NCI-H2081 (cell line): ENCODE measurements at places on chromosomes 16 and 17.
A peak's percentile ranks its signal among the peaks of the same experiment; 100 is the strongest.

GRCh38 chr16:87259431-87259830, 57.8 kb downstream of the C16orf95 start:
- DNase-seq = no peak

DNA sequence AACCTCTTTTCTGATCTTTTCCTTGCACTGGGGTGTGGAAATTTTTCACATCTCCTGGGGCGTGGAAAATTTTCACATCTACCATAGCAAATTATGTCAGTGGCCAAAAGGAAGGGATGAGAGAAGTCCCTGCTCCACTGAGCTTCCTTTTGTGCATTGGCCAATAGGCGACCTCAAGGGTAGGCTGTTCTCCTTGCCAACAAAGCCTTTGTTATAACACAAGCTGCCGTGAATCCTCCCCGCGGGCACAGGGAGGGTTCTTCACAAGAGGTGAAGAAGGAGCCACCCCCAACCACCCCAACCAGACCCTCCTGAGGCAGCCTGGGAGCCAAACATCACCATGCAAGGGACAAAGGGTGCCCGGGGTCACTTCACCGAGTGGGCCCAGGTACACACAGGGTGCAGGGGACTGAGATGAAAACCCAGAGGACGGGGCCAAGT, 6.5 kb downstream of the SLC5A11 start:
- no peak for DNase-seq

DNA sequence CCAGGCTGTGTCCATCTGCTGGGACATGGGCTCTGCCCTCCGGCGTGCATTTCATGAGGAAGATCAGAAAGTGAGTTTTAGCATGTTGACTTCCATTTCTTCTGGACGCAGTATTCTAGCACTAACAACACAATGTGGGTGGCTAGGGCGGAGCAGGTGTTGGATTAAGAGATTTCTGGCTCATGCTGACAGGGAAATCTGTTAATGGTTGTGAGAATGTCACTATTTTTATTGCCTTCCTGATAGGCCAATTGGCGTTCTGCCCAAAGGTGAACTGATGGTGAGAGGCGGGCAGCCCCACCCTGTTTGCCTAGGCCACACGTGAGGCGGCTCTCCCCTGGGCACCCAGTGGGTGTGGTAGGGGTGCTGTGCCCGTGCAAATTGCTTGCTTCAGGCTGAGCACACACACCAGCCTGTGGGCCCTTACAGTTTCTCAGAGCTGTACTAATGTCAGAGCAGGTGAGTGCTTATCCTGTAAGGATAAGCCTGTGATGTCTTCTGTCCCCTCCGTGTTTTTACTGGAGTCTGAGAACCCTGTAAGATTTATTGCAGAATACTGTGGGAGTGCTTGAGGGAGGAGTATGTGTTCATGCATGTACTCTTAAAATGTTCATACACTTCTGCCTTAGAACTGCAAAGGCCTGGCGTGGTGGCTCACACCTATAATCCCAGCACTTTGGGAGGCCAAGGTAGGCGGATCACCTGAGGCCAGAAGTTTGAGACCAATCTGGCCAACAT, 30.9 kb downstream of the PGS1 start:
- peak; percentile 92 for DNase-seq

GRCh38 chr17:63841350-63842172, 924 bp downstream of the SMARCD2 start:
- DNase-seq = no peak

DNA sequence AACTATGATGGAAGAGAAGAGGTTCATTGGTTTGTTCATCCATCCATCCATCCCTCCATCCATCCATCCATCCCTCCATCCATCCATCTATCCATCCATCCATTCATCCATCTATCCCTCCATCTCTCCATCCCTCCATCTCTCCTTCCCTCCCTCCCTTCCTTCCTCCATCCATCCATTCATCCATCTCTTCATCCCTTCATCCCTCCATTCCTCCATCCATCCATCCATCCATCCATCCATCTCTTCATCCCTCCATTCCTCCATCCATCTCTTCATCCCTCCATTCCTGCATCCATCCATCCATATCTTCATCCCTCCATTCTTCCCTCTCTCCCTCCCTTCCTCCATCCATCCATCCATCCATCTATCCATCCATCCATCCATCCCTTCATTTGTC, 10.0 kb upstream of the PPL start:
- no peak for DNase-seq

GRCh38 chr16:463071-463470, 37.6 kb downstream of the RAB11FIP3 start:
- no peak for DNase-seq

DNA sequence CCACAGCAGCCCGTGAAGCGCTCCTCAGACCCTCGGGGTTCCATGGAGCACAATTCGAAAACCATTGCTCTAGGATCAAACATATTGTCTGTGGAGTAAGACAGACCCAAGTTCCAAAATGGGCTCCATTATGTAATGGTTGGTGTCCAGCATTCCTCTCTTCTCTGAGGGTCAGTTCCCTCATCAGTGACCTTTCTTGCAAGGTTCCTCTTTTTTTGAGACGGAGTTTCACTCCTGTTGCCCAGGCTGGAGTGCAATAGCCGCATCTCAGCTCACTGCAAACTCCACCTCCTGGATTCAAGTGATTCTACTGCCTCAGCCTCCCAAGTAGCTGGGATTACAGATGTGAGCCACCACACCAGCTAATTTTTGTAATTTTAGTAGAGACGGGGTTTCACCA, 28.4 kb downstream of the PLXDC1 start:
- no peak for DNase-seq

GRCh38 chr17:31425282-31426040, 34.0 kb downstream of the RAB11FIP4 start:
- DNase-seq = peak; percentile 59

GRCh38 chr16:70455910-70456309, 1.5 kb downstream of the FCSK start:
- DNase-seq = no peak

DNA sequence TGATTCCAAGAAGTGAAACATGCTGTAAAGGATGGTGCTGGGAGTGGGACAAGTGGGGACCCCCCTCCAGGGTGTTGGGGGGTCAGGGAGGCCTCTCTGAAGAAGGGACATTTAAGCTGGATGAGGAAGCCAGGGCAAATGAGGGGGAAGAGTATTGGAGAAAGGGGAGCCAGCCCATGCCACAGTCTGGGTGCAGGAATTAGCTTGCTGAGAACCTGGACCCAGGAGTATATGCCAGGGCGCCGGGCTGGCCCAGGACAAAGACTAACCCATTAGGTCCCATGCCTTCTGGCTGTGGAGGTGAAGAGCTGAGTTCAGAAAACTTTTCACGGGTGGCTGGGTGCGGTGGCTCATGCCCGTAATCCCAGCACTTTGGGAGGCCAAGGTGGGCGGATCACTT, 45.6 kb upstream of the PIK3R6 start:
- DNase-seq = no peak

GRCh38 chr17:37713028-37713431, 31.8 kb downstream of the HNF1B start:
- no peak for DNase-seq

DNA sequence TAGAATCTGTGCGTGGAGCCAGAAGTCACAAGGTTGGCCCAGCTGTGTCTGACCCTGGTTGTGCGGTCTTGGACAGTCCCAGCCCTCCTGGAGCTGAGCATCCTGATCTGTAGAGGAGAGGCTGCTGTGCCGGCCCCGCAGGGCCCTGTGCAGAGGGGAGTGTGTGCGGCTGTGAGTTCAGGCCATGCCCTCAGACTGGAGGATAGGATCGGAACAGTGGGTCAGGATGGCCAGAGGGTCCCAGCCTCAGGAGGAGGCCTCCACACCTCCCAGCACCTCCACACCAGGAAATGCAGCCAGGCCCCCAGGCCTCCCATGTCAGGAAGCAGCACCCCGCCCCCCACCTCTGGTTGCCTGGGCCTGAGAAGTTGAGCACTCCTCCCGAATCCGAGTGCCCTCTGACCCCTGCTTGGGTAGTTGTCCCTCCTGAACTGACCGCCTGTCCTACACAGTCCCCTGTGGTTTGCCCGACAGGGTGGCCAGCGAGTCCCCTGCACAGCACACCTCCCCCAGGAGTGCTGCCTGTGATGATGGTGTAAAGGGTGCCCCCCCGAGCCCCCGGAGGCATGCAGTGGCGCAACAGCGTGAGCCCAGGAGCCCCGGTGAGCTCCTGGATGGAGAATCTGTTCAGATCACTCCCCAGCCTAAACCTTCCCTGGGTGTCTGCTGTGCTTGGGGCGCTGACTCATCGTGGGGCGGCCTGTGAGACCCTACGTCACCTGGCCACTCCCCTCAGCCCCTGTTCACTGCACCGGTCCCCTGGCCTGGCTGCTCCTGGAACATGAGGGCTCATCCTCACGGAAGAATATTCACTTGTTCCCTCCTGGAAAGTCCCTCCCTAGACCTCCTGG, 285.2 kb downstream of the SEC14L1 start:
- DNase-seq = no peak

- DNase-seq = peak; percentile 23
These were observed 775 bp downstream of the CYTH1 start for GRCh38 chr17:78781104-78781892.

GRCh38 chr17:55390364-55390977, 31.2 kb downstream of the MMD start:
- DNase-seq = no peak

DNA sequence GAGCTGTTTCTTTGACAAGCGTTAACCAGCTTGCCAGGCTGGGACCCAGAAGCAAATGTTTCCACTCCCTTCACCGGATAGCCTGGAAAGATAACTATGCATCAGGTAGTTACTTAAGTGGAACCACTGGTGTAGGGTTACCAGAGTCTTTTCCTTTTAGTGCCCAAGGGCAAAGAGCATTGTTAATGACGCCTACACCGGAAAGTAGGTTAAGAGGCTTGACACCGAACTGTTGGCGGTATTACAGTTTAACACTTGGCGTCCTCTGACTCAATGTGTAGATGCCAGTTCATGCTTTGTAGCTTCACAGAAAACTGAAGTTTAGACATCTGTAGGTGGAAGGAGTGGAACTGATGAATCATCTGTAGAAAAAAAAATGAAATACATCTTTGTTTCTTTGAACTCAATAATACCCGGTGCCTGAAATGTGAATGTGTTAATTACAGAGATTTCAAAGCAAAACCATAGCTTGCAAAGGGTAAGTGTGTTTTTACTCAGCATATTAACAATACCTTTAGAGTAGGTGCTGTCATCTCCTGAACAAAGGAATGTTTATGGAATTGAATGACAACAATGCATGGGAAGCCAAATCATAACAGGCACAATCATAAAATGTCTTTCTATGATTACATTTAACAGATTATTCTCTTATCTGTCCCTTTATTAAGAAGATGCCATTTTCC, 426.7 kb upstream of the SALL1 start:
- no peak for DNase-seq

GRCh38 chr17:82678265-82678891, 20.1 kb downstream of the RAB40B start:
- peak; percentile 43 for DNase-seq

DNA sequence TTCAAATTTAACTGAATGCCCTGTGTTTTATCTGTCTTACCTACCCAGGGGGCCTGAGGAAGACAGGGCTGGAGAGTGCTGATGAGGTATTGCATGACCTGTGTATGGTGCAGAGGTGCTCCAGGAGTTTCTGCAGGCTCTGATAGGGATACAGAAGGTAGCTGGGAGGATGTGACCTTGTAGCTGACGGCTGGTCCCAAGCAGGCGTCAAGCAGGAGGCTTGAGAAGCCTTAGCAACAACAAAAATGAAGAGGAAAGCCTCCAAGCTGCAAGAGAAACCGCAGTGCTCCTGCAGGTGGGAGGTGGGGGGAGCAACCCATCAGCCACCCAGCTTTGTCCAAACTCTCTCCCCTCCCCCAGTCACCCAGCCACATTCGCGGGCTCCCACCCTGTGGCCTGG, 40.4 kb downstream of the LAT start:
- DNase-seq = no peak

GRCh38 chr17:17056156-17056539, 13.9 kb downstream of the MPRIP start:
- DNase-seq = no peak

DNA sequence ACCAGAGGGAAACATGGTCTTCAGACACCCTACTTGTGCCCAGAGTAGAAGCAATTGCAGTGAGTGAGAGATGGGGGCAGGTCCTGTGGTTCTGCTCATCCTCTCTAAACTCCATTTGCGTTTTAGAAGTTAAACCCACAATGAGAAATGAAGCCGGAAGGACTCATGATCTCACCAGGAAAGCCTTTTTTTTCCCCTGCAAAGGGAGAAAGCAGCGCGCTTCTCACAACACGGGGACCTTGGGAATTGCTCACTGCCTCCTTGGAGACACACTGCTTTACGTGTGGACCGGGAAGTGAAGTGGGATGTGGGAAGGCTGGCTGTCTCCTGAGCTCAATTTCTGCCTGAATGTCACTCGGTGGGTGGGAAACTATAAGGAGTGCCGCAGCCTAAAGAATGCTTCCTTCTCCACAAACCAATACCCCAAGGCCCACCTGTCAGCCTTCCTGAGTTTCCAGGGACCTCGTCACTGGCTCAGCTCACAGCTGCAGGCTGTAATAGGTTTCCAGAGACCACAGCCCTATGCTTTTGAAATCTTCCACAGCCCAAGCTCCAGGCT, 365.4 kb downstream of the XYLT1 start:
- no peak for DNase-seq

- no peak for DNase-seq
These were observed 398.5 kb downstream of the RBFOX1 start for GRCh38 chr16:7731141-7731540.

DNA sequence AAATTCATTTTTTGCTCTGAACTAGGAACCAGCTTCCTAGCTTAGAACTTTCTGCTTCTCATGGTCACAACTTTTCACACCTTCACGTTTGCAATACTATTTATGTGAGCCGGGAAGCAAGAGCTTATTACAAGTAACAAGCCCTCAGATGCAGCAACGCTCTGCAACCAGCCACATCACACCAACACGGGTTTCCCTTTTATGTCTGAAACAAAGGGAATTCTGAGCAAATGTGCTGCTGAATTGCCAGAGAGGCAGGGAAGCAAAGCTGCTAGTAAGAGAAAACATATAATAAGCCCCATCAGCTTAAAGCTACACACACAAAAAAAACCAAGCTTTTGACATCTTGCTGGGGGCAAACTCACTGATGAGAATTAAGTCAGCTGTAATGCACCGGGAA, 122.2 kb downstream of the SLC39A11 start:
- no peak for DNase-seq

- DNase-seq = no peak
These were observed 30.5 kb downstream of the RPGRIP1L start for GRCh38 chr16:53673189-53673588.

DNA sequence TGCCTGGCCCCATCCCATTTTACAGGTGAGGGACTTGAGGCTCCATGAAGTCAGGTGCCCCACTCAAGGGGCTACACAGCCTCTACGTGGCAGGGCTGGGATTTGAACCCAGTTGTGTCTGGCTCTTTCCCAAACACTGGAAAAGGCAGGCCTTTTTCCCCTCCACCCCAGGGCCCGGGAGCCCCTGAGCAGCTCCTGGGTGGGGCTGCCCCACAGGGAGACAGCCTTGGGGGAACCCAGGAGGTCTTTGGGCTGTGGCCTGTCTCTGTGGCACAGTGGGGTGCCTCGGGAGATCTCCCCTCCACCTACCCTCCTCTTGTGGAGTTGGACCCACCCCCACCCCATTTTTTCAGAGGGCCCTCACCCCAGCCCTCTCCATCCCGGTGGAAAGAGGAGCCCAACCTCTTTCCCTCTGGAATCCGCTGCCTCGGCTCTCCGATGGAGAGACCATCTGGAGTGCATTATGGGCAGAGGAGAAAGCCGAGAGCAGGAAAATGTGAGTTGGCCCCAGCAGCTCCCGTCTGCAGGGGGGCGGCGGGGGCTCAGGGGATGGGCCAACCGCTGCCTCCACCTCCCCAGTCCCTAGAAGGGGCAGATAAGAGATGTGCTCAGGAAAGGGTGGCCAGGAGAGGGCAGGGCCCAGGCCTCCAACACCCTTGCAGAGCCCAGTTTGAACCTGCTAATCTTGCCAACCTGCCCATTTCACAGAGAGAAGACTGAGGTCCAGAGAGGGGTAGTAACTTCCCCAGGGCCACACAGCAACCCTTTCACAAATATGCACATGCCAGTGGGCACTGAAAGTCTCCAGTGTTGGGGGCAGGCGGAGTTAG, 15.4 kb upstream of the TMEM92 start:
- DNase-seq = no peak
